ENCODE measurements at places on chromosomes 2 and 18. TPM values are rescaled to one million over a fixed set of nuclear protein-coding genes. Genes with fewer than 3 reads are reported as not detected.

GRCh38 chr2:129129087-129129486, 810.4 kb upstream of the HS6ST1 start:
- peak; percentile 52 for ATAC-seq

DNA sequence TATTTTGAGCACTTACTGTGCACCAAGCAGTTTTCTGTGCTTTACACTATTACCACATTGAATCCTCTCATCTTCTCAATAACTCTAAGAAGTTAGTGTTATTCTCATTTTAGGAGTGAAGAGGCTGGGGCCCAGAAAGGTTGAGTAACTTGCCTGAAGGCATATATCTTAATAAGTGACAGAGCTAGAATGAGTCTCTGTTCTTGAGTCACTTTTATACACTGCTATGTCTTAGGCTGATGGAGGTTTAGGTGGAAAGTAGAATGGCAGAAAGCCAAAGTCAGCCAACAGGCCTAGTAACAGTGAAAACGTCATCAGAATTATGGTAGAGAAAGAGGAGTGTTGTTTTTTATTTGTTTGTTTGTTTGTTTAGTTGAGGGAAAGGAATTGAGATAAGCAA, 27.9 kb upstream of the RPE start:
- ATAC-seq: no peak

GRCh38 chr18:69401226-69401971, 711 bp downstream of the DOK6 start:
- peak; percentile 33 for ATAC-seq

The TMEM163 gene
- 0.20 TPM for total RNA-seq

The SLC35F5 gene
- total RNA-seq: 48.0 TPM
